Cardiac septum (tissue), 1 donor: ENCODE measurements at places on chromosomes 5 and 9.

- DNase-seq: no peak
Observed at GRCh38 chr9:71941998-71942567, 30.6 kb downstream of the C9orf85 start.

DNA sequence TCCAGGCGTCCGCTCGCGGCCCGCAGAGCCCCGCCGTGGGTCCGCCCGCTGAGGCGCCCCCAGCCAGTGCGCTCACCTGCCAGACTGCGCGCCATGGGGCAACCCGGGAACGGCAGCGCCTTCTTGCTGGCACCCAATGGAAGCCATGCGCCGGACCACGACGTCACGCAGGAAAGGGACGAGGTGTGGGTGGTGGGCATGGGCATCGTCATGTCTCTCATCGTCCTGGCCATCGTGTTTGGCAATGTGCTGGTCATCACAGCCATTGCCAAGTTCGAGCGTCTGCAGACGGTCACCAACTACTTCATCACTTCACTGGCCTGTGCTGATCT is 294 bp downstream of the ADRB2 start:
- no peak for DNase-seq

GRCh38 chr5:155148694-155149093 is 135.1 kb downstream of the KIF4B start:
- no peak for DNase-seq

DNA sequence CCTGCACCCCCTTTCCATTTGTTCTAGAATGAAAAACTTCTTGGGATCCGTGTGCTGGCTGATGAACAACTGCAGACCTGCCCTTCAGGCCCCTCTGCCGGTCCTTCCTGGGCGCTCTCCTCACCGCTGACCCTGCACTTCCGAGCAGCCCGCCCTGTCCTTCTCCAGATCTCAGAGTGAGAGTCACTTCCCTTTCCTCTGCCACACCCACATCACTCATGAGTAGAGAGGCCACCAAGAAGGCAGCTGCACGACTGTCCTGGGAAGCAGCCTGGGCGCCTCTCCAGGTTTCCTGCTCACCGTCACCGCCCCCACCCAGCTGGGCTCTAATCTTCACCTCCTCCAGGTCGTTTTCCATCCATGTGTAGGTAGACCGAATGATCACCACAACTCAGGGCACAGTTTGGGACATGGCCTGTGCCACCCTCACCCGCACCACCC is 35.0 kb upstream of the NSMF start:
- no peak for DNase-seq

GRCh38 chr5:160088805-160089204 is 30.4 kb downstream of the PWWP2A start:
- DNase-seq: no peak

GRCh38 chr9:126481862-126482261 is 131.9 kb upstream of the LMX1B start:
- DNase-seq: no peak

DNA sequence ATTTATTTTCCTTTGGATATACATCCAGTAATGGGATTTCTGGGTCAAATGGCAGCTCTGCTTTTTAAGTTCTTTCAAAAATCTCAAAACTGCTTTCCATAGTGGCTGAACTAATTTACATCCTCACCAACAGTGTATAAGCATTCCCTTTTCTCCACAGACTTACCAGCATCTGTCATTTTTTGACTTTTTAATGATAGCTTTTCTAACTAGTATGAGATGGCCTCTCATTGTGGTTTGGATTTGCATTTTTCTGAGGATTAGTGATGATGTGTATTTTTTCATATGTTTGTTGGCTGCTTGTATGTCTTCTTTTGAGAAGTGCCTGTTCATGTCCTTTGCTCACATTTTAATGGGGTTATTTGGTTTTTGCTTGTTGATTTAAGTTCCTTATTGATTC is 90.0 kb upstream of the HMHB1 start:
- no peak for DNase-seq

DNA sequence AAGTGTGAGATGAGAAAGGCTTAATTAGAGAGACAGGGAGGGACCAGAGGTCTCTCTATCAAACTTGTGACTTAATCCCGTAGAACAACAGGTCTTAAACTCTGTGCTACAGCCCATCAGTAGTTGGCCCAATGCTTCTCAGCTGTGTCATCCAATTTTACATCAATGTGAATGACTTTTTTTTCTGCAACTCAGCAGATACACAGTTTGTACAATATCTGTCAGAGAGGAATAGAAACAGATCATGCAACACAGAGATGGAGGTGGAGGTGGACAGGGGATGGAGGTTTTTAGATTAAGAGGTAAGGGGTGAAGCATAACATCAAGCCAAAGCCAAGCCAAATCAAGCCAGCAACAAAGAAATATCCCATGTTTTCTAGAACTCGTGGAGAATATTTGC is 43.0 kb downstream of the FBXW11 start:
- no peak for DNase-seq

GRCh38 chr9:20592673-20593072 is 29.6 kb downstream of the MLLT3 start:
- DNase-seq: no peak

GRCh38 chr5:156556666-156557406 is 229.9 kb downstream of the SGCD start:
- DNase-seq: no peak

GRCh38 chr5:88675168-88675707 is 207.7 kb downstream of the MEF2C start:
- no peak for DNase-seq

DNA sequence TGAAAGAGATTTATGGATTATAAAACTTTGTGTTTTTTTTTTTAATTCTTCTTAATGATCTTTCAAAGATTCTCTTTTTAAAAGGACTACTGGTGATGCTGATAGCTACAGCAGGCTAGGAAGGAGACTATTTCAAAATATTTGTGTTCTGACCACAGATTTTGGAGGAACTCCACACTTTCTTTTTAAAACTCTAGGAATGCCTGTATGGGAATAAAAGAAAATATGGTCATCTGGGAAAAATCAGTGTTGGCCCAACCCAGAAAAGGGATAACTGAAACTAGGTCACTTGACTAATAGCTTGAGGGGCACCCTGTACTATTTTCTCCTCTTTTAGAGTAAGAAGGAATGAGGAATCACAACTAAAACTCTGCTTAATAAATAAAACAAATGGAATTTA is 97.6 kb upstream of the ADAMTS19 start:
- no peak for DNase-seq

GRCh38 chr9:113669522-113670115 is 206.1 kb downstream of the RGS3 start:
- DNase-seq: no peak

DNA sequence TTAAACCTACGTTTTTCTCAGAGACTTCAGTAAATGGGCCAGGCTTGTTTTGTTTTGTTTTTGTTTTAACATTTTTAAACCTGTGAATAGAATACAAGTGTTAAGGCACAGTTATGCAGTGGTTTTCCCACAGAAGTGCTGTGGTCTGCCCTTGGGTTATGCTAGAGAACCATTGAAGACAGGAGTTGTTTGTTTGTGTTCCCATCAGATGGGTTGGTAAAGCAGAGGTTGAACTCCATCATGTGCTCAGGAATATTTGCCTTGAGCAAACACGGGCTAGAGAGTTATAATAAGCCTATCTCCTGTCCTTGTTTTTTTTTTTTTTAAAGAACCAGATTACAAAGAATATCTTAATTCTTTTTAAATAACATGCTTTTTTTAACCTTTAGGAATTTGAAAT is 28.5 kb downstream of the RHOBTB3 start:
- DNase-seq: no peak

- no peak for DNase-seq
Observed at GRCh38 chr5:134275822-134276221, 49.9 kb upstream of the PPP2CA start.

DNA sequence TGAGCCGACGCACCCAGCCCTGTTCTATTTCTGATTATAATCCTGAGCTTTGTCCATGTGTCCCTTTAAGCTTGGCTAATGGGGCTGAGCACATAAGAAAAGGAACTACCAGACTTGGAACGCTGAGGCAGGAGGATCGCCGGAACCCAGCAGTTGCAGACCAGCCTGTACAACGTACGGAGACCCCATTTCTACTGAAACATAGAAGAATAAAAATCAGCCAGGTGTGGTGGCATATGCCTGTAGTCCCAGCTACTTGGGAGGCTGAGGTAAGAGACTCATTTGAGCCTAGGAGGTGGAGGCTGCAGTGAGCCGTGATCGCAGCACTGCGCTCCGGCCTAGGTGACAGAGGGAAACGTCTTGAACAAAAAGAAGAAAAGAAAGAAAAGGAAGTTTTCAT is 22.3 kb downstream of the TRIM7 start:
- peak; percentile 2 for DNase-seq

GRCh38 chr5:94993491-94993890 is 291.4 kb downstream of the MCTP1 start:
- DNase-seq: no peak

GRCh38 chr9:98404237-98404636 is 148.8 kb upstream of the TBC1D2 start:
- DNase-seq: no peak

GRCh38 chr9:93488244-93488643 is 34.9 kb upstream of the FAM120AOS start:
- no peak for DNase-seq

DNA sequence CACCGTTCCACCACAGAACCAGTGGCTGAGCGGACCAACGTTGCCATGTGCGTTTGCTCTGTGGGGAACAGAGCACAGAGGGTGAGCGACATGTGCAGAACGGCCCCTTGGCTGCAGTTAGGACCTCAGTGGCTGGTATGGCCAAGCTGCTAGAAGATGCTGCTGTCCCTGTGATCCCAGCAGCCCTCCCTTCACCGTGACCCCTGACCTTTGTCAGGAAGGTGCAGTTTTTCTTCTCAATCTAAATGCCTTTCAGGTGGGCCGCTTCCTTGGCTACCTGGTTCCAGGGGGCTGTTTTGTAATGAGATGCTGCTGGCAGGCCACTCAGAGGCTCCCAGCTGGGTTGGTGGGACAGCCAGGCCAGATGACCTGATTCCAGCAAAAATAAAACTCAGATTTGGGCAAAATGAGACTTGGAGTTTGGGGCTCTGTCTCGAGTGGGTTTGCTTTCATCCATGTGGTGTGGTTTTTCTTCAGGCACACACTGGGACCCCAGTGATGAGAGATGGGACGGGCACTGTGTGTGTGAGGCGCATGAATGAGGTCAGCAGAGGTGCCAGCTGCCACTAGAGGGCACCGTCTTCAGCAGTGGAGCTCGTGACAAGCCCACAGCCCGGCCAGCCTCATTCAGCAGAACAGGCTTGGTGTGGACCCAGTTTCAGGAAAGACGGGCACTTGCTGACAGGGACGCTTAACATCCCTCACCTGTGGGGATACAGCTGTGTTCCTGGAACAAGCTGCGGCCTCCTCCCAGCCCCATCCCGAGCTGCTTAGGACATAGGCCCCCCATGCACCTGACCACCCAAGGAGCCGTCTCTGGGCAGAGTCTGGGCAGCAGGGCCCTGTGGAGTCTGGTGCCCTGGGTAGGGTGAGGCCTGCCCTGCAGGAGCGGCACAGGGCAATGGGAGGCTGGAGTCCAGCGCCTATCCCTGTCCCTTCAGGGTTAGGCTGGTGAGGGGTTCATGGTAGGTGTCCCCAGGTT is 4.1 kb downstream of the MRPS2 start:
- no peak for DNase-seq

GRCh38 chr5:218457-219291 is 554 bp downstream of the SDHA start:
- no peak for DNase-seq
